ENCODE measurements at places on chromosomes 5 and 9.

DNA sequence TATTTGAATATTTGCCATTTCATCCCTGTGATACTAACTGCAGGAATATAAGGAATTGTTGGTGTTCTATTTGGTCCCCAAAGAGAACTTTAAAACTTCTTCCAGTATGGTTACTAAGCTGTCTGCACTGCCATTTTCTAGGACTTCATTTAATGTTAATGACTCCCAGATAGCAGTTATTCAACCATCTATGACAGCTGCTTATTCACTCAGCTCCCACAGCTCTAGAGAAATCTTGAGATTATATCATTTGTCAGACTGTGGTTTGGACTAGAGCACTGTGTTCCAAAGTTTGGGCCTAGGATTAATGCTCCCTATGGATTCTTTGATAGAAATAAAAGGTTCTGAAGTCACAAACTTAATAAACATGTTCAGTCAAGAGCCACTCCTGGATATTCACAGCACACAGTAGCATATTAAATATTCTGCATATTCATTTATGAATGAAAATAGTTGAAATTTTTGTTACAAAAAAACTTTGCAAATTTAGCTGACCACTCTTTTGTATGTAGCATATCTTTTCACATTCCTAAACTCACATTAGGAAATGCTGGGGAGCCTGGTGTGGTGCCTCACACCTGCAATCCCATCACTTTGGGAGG, 173.7 kb downstream of the NFIB start:
- DNase-seq = no peak

GRCh38 chr5:60673334-60673733, 26.6 kb downstream of the DEPDC1B start:
- no peak for DNase-seq

- no peak for DNase-seq
Measured at GRCh38 chr5:112917453-112917995, 4.5 kb downstream of the REEP5 start.

GRCh38 chr5:14678773-14679334, 14.3 kb downstream of the OTULIN start:
- DNase-seq = no peak

DNA sequence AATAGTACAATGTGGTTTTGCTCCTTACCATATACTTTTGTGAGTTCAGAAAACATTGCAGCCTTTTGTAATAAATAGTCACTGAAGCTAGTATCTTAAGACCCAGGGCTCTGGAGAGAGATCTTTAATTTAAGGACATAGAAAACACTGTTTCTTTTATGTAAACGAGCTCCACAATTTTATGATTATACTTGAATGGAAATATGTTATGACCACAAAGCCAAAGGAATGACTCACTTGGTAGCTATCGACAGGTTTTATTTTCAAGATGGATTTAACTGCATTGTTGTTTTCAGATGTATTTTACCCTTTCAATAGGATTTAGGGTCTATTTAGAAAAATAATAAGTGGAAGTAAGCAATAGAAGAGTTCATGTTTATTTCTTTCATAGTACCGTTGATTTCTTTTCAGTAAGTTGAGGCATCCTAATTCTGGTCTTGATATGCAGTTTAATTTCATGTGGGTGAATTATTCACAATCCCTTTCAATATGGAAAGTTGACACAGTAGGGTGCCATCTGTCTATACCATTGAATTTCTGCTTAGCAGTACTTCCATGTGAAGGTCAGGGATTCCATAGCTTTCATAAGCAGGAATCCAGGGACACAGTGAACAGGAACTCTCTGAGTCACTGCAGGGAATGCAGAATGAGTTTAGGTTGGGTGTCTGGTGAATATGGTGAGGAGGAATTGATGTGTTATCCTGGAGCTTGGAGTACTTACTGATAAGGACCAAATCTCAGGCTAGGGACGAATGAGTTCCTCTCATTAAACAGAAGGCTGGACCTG, 157.6 kb downstream of the CD180 start:
- DNase-seq = no peak

DNA sequence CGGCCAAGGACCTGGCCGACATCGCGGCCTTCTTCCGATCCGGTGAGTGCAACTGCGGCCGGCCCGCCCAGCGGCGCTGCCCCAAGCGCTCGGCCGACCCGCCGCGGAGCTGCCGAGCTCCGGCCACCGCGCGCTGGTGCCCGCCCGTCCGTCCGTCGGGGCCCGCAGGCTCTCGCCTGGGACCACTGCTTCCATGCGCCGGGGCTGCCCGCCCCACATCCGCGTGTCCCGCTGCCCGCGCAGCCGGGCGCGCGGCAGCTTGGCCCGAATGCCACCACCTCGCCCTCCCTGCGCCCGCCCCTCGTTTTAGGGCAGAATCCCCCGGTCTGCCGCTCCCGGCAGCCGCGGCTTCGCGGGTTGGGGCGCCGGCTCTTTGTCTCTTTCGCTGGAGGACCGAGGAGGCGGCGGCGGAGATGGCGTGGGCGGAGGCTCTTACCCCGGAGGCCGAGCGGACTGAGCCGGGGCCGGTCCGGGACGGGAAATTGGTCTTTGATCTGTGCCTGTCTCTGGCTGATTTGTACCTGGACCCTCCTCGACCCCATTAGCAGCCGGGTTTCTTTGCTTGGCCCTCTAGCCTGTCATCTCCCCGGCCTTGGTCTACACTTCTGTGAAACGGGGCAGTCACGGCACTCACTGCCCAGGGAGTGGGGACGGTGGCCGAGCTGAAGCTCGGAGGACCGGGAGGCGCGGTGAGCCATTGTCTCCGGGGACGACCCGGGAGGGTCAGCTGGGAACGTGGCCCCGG, 871 bp downstream of the TRIO start:
- DNase-seq = peak; percentile 10

Measured in stimulated activated CD4-positive, alpha-beta T cell treated with anti-CD3 and anti-CD28 coated beads, Interleukin-1b, Interleukin-23, amount 100 ng/mL, for 4 hours (primary cell).